ENCODE measurements at places on chromosomes 2 and 18. TPM values are rescaled to one million over a fixed set of nuclear protein-coding genes. Genes with fewer than 3 reads are reported as not detected.

KLHL29 gene
- 0.67 TPM for total RNA-seq

HRH4 gene
- total RNA-seq, result not detected

C2orf81 gene
- total RNA-seq, result 0.75 TPM

RTP5 gene
- 2.7 TPM for total RNA-seq

BUB1 gene
- total RNA-seq, result 2.4 TPM

GCKR gene
- total RNA-seq, result not detected

TGFBRAP1 gene
- total RNA-seq, result 16.3 TPM

ZNG1B gene
- 31.9 TPM for total RNA-seq

ALKAL2 gene
- not detected for total RNA-seq

STK16 gene
- 12.9 TPM for total RNA-seq

CD8B2 gene
- 5.0 TPM for total RNA-seq

IL1F10 gene
- total RNA-seq, result not detected

ALMS1 gene
- total RNA-seq, result 14.8 TPM

KIAA2012 gene
- not detected for total RNA-seq

RBM44 gene
- 1.2 TPM for total RNA-seq
